ENCODE measurements at places on chromosomes 4 and X.
A peak's percentile ranks its signal among the peaks of the same experiment; 100 is the strongest.

DNA sequence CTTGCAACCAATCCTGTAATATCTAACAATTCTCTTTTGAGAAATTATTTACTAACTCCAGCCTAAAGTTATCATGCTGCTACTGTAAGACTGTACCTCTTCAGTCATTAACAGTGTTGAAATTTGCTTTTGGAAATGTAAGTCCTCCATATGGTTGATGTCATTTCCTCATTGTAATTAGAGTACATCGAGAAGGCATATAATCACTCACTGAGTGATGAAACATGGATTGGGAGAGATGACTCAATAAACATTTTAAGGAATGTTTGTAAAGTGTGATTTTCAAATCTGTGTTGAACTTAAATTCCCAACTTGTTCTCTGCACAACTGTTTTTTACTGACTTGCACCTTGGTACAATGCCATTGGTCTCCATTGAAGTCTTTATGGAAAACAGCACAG, 61.2 kb downstream of the HMGB2 start:
- no peak for DNase-seq

DNA sequence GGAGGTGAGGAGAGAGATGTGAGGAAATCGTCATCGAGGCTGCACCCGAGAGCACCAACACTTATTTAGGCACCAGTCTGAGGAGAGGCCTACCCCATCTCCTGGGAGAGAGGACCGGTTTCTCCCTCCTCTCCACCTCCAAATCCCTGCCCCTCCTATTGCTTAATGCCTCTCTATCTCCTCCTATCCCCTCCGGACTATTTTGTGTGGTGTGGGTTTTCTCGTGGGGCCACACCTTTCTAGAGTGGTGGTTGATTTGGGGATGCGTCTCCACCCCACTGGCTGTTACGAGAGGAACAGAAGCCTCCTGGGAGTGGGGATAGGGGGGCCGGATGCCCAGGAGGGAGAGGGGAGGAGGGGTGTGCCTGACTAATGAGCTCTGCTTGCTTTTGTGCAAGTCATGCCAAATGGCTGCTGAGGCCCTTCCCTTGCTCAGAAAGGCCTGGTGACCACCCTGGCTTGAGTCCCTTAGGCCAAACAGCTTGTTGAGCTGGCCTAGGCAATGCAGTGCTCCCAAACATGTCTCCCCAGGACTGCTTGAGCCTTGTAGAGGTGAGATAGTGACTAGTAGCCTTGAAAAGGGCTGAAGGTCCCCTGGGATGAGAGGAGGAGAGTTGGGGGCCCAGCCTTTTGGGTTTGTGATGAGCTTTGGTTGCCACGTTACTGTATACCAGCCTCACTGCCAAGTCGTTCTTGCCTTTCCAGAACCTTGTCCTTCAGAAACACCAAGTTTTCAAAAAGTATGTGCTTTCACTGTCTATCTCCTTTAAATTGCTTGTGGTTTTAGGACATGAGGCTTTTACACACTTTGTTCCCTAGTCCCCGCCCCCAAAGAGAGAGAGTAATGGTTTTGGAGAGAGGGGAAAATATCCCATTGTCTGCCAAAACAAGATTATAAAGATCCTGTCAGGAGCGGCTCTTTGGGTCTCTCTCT, 1.2 kb downstream of the MSN start:
- DNase-seq = no peak

- DNase-seq = no peak
Measured at GRCh38 chr4:80489798-80490197, 154.3 kb downstream of the CFAP299 start.

GRCh38 chrX:66684196-66684595, 45.3 kb upstream of the EDA2R start:
- DNase-seq = no peak

- peak; percentile 38 for DNase-seq
Measured at GRCh38 chr4:52982255-52982945, 120.3 kb downstream of the RASL11B start.

GRCh38 chrX:39017716-39018115, 216.5 kb downstream of the MID1IP1 start:
- no peak for DNase-seq

DNA sequence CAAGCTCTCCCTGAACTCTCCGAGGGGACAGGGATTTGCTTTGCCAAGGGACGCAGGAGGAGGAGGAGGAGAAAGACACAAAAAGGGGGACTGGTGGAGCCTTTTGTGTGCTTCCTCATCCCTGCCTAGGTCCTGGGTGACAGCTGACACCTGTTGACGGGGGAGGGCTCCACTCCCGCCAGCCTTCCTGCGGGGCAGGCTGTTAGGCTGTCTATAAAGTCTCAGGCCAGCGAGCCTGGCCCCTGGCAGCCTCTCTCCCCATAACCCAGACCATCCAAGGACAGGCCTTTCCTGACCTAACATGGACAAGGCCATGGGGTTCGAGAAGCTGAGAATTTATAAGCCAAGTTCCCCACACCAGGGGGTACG, 832 bp upstream of the EVC2 start:
- no peak for DNase-seq

- no peak for DNase-seq
Measured at GRCh38 chr4:112140536-112140935, 4.7 kb upstream of the FAM241A start.

DNA sequence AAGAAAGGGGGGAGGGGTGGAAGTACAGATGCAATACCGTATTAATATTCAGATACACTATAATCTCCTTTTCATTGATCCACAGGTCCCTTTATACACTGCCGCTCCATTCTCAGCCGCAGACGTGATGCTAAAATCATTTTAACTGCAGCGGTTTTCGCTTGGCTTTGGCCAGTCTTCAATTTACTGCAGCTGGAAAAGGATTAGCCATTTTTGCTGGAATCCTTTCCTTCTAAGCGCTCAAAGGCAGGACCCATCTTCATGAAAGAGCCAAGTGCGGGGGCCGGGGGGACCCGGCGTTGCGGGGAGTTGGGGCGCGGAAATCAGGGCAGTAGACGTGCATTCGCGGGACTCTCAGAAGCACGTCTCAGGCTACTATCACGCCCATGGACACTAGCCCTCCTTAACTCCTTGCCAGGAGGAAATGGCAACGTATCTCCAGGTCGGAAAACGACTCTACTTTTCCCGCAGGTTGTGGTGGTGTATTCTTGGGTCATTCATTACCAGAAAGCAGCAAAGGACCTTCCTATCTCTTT, 1.7 kb upstream of the PCDH10 start:
- no peak for DNase-seq

GRCh38 chrX:131746491-131746968, 202.7 kb downstream of the OR13H1 start:
- peak; percentile 63 for DNase-seq

GRCh38 chr4:48635310-48635709, 144.8 kb downstream of the FRYL start:
- no peak for DNase-seq

GRCh38 chr4:41934514-41934900, 722 bp upstream of the TMEM33 start:
- DNase-seq = no peak

DNA sequence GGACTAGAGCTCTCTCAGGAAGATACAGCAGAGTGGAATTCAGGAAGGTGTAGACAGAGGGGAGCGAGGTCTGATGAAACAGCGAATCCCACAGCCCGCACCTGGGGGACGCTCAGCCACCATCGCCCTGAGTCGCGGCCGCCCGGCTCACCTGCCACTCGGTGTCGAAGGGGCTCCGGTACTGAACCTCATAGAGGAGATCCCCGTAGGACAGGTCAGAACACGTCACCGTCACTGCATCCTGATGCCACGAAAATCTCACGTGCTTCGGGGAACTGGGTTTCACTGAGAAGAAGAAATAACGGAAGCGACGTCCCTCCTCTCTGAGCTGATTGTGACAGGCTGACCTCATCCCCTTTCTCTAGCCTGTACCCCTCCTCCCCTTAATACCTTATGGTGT, 10.2 kb downstream of the CRLF2 start:
- no peak for DNase-seq

- DNase-seq = no peak
Measured at GRCh38 chrX:139882299-139882698, 50.6 kb downstream of the ATP11C start.

GRCh38 chrX:114071412-114071811, 512.5 kb upstream of the HTR2C start:
- no peak for DNase-seq

DNA sequence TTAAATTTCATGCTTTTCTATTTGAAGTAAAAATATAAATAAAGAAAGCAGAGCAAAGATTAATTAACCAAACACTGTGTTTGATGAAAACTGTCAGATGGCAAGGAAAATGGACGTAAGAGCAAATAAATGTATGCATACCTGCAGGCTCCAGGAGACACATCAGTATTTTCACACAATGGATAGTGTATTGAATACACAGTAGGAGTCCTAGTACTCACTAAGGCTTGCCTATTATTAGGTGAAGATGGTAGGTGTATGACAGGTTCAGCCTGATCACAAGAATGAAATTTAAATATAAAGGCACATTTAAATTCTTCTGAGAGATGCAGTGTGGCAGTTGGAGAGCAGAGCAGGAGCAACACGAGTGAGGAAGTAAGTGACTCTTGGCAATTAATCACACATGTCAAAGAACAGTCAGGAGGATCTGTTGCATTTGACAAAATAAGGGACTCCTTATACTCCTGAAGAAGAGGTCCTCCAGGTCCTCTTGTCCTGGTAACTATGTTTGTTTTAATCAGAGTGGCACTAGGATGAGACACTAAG, 106.0 kb upstream of the NDST4 start:
- no peak for DNase-seq

GRCh38 chrX:1521459-1521956, 15.5 kb downstream of the P2RY8 start:
- no peak for DNase-seq

DNA sequence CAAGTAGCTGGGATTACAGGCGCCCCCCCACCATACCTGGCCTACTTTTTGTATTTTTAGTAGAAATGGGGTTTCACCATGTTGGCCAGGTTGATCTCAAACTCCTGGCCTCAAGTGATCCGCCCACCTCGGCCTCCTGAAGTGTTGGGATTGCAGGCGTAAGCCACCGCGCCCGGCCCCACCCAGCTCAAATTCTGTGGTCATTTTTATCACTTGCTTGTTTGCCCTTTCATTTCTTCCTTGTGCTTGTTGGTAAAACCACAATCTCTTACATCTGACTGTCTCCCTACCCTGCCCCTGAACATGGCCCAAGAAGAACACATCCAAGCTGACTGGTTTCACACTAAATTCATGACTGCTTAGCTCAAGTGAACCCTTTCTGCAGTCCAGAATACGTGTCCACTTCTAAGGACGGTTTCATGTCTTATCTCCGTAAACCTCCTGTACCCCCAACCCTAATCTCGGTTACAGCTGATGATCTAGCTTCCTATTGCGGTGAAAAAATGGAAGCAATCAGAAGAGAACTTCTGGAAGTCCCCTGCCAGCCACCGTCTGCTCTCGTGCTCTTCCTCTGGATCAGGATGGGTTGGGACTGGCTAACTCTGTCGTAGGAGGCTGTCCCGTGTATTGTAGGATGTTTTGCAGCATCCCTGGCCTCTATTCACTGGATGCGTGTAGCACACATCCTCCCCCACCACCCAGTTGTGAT, 5.4 kb upstream of the RS1 start:
- no peak for DNase-seq

DNA sequence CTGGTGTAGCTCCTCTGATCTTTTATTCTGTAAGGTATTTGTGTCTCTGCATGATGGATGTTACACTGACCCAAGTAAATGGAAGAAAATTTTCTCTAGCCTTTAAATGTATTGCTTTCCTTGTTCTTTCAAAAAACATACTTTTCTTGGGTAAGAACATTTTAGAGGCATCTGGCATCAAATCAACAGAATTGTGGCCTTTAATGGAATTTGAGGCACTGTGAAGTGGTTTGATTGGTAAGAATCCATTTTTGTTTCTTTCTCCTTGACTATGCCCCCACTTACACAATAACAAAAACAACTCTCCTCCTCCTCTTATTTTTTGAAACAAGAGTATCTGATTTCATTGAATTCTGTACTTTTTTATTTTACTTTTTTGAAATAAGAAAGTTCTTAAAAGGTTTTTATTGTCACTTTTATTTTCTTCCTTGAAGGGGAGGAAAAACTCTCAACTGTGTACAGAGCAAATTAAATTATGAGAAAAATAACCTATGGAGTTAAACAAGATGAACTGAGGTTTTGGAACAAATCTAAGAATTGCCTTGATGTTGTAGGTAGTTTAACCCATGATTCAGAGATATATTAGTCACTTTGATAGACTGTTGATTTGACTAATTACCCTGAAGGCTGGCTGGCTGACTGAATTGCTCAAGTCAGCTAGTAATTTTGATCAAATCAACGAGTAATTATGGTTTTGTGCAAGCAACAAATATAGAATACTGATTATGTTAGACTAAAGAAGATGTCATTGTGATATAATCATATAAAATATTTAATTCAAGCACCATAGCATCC, 146.4 kb downstream of the FHIP1A start:
- DNase-seq = no peak

- no peak for DNase-seq
Measured at GRCh38 chrX:121987163-121987562, 939.8 kb downstream of the GLUD2 start.

GRCh38 chr4:170004651-170005295, 21.4 kb downstream of the MFAP3L start:
- DNase-seq = peak; percentile 88

- no peak for DNase-seq
Measured at GRCh38 chr4:173522160-173522950, 7.7 kb downstream of the HAND2 start.

DNA sequence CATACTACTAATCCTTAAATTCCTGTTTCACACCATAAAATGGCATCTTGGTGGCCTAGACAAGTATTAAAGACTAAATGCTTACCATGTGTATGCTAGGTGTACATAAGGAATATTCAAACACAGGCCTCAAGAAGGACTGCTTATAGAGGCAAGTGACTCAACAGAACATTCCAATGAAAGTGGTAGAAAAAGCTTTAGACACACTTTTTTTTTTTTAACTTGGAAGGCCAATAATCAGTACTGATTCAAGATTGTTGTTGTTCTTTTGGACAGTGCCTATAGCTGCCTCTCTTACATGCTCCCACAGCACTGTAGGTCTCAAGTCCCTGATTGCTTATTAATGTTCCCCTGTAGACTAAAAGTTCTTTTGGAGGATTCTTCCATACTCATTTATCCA, 77.6 kb downstream of the FBXL5 start:
- no peak for DNase-seq

- DNase-seq = no peak
Measured at GRCh38 chr4:116082808-116083366, 969.5 kb upstream of the NDST4 start.

GRCh38 chrX:37409278-37409677, 60.1 kb downstream of the PRRG1 start:
- no peak for DNase-seq

GRCh38 chr4:100510551-100510950, 7.3 kb downstream of the EMCN start:
- no peak for DNase-seq

DNA sequence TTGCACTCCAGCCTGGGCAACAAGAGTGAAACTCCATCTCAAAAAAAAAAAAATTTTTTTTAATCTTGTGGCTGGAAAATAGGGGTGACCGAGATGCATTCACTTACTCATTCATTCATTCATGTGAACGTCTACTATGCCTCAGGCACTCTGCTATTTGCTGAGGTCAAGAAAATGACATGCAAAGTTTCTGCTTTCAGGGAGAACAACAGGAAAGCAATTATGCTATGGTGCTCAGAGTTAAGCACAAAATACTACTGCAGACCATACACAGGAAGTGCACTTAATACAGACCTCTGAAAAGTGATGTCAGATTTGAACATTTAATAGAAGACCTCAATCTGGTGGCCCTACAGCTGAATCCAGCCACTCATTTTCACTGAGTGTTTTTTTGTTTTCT, 59.6 kb upstream of the DUSP21 start:
- no peak for DNase-seq

GRCh38 chr4:36198068-36198808, 46.1 kb downstream of the ARAP2 start:
- DNase-seq = no peak

- DNase-seq = peak; percentile 42
Measured at GRCh38 chr4:146381263-146381872, 140.4 kb downstream of the SLC10A7 start.
